ENCODE measurements at places on chromosomes 5 and 9. TPM values are rescaled to one million over a fixed set of nuclear protein-coding genes. Genes with fewer than 3 reads are reported as not detected.
A peak's percentile ranks its signal among the peaks of the same experiment; 100 is the strongest.

Gene PCDHGB1
- total RNA-seq, result 0.19 TPM

Gene PTRH1
- 37.8 TPM for total RNA-seq

Gene CDO1
- total RNA-seq, result 0.44 TPM

Gene NACC2
- total RNA-seq, result 20.2 TPM

Gene SOHLH1
- total RNA-seq, result not detected

Gene NEUROG1
- total RNA-seq, result not detected

Gene PCDHGA8
- total RNA-seq, result 0.56 TPM

Gene NR2F1-AS1
- total RNA-seq, result 3.2 TPM

Gene PCDHA13
- 0.74 TPM for total RNA-seq

- DNase-seq, result no peak
- no peaks in the 10 kb centered on the region for H3K36me3 ChIP-seq
- no peaks in the 10 kb centered on the region for H3K4me1 ChIP-seq
- no peak overlapping the region for H3K4me3 ChIP-seq
- H3K27me3 ChIP-seq, result peaks cover 15% of the 10 kb centered on the region
Observed at GRCh38 chr5:88142886-88143692, 125.6 kb downstream of the TMEM161B start.

GRCh38 chr9:20929276-20929675 lies 102.2 kb downstream of the HACD4 start:
- no peak overlapping the region for H3K27ac ChIP-seq
- no peaks in the 10 kb centered on the region for H3K36me3 ChIP-seq
- H3K4me3 ChIP-seq, result no peak overlapping the region
- no peaks in the 10 kb centered on the region for H3K4me1 ChIP-seq
- DNase-seq, result no peak

GRCh38 chr9:31519011-31519410 lies 865.4 kb upstream of the ACO1 start:
- H3K27me3 ChIP-seq, result no peaks in the 10 kb centered on the region
- H3K36me3 ChIP-seq, result no peaks in the 10 kb centered on the region
- no peaks in the 10 kb centered on the region for H3K4me1 ChIP-seq
- peak; percentile 4 for DNase-seq
- H3K4me3 ChIP-seq, result no peak overlapping the region

DNA sequence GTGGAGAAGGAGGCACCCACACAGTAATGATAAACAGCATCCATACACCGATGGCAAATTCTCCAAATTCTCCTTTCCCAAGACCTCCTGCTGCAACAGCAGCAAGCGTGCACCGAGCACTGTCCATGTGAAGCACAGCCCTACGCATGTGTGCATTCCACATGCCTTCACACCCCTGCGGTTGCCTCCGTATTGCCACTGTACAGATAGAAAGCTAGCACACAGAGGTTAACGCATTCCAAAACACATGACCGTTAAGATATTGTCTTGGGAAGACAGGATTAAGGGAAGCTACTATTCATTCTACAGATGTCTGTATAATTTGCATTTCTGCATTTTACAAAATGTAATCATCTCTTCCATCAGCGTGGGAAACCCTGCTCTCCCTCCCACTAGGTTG lies 6.6 kb downstream of the FLT4 start:
- H3K4me1 ChIP-seq, result no peaks in the 10 kb centered on the region
- no peak overlapping the region for H3K27ac ChIP-seq
- no peak overlapping the region for H3K4me3 ChIP-seq
- DNase-seq, result no peak

DNA sequence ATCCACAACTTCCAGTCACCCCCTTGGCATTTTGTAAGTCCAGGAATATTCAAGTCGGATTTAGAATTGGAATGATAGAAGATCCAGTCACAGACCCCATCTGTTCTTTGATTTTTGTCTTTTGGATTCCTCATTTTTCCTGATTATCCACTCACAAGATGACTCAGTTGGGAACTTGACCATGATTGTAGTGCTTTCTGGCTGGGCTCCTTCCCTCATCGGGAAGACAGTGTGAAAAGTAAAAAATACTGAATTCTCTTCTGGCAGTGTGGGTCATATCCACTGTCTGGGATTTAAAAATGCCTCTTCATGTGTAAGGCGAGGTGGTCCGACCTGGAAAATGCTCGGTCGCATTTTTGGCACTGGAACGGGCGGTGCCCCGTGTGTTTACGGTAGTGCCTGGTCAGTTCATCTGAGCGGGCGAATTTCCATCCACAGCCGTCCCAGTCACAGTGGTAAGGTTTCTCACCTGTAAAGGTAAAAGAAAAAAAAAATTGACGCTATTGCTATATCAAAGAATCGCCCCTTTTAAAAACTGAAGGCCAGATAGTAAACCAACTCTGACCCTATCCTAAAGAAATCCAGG lies 4.0 kb downstream of the KLF4 start:
- peaks cover 59% of the 10 kb centered on the region for H3K36me3 ChIP-seq
- peak overlapping the region; percentile 76 for H3K27ac ChIP-seq
- H3K4me1 ChIP-seq, result peaks cover 36% of the 10 kb centered on the region

DNA sequence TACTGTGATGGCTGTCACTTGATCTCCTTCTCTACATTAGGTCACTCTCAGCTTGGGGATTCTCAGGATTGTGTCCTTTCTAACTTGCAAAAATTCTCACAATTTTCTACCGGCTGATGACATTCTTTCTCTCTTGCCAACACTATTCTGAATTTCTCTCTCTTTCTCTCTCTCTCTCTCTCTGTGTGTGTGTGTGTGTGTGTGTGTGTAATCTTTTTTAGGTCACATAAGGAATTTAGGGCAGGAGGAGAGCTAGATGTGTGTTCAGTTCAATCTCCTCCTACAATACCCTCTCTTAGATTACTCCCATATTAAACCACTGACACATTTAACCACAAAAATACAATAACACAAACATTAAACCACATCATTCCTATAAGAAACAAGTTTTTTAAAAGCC lies 242.3 kb upstream of the NREP start:
- H3K36me3 ChIP-seq, result no peaks in the 10 kb centered on the region
- no peak overlapping the region for H3K27ac ChIP-seq
- DNase-seq, result no peak

GRCh38 chr5:139655727-139656271 lies 7.7 kb downstream of the CXXC5 start:
- no peak overlapping the region for H3K4me3 ChIP-seq
- no peaks in the 10 kb centered on the region for H3K27me3 ChIP-seq
- no peak for DNase-seq
- H3K36me3 ChIP-seq, result peaks cover 14% of the 10 kb centered on the region
- H3K27ac ChIP-seq, result no peak overlapping the region
- H3K4me1 ChIP-seq, result peaks cover 39% of the 10 kb centered on the region

- no peaks in the 10 kb centered on the region for H3K4me1 ChIP-seq
- no peaks in the 10 kb centered on the region for H3K27me3 ChIP-seq
- no peak for DNase-seq
- H3K4me3 ChIP-seq, result no peak overlapping the region
- no peak overlapping the region for H3K27ac ChIP-seq
- H3K36me3 ChIP-seq, result peaks cover 58% of the 10 kb centered on the region
Observed at GRCh38 chr5:14490309-14490711, 91.3 kb upstream of the OTULINL start.

DNA sequence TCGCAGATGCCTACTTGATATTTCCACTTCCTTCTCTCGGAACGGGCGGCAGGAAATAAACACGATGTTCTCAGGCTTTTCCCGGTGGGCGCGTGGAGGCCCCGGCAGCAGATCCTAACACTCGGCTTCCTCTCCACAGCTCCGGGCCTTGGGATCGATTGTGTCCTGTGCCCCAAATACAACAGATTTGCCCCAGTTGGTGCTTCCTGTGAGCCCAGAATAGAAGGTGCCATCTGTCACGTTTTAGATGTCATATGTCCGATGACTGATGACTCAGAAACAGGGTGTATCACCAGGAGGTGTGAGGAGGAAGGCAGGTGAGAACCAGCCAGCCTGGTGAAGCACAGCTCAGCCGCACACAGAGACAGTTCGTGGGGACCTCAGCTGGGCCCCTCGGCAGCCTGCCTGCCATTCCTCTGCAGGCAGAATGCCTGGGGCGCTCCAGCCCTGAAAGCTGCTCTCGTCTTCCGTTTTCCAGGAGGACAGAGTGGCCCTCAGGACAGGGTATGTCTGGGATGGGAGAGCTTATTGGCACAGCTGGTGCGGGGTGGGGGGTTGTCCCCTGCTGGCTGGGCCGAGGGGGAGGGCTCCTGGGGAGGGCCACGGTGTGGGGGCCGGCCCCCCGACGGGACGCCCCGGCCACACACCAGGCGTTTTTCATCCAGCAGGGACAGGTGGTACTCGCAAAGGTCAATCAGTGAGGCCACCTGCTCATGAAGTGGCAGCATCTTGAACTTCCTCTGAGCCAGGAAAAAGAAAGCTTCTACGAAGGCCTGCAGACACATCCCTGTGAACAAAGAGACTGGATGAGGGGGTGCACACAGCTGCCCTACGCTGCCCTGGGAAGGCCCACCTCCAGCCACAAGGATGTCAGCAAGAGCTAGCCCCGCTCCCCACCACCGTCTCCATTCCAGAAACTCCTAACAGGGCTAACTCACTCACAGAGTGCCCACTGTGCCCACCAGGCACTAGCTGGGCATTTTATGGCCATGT lies 171.0 kb downstream of the DAB2IP start:
- no peak overlapping the region for H3K4me3 ChIP-seq
- H3K4me1 ChIP-seq, result no peaks in the 10 kb centered on the region
- DNase-seq, result no peak
- no peaks in the 10 kb centered on the region for H3K36me3 ChIP-seq

GRCh38 chr9:72596451-72597180 lies 75.2 kb downstream of the TMC1 start:
- H3K4me3 ChIP-seq, result no peak overlapping the region
- H3K4me1 ChIP-seq, result peaks cover 6% of the 10 kb centered on the region
- H3K27me3 ChIP-seq, result no peaks in the 10 kb centered on the region
- no peak for DNase-seq
- H3K36me3 ChIP-seq, result peaks cover 5% of the 10 kb centered on the region

DNA sequence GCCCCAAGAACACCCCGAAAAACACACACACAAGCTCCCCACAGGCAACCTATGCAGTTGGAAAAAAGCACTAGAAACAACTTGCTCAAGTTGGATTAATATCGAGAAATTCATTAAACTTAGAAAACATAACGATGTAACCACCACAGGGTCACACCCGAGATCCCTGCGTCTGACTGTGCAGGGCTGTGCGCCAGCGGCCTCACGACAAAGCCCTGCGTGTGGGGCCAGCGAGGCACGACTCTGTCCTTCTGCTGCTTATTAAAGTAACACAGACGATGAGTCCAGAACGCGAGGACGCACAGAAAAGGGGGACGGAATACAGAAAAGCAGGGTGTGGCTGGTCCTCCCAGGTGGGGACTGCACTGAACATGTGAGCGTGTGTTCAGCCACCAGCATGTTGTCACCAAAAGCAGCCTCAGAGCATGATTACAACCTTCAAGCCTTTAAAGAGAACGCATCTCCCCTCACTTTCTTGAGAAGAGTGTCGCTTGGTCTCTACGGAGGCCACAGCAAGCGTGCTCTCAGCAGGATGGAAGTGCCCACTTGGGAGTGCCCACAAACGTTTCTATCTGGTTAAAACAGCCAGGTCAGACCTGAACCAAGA lies 14.4 kb downstream of the SLC12A7 start:
- DNase-seq, result no peak
- H3K36me3 ChIP-seq, result no peaks in the 10 kb centered on the region
- H3K27ac ChIP-seq, result no peak overlapping the region
- H3K4me1 ChIP-seq, result no peaks in the 10 kb centered on the region
- H3K4me3 ChIP-seq, result no peak overlapping the region
- no peaks in the 10 kb centered on the region for H3K27me3 ChIP-seq

DNA sequence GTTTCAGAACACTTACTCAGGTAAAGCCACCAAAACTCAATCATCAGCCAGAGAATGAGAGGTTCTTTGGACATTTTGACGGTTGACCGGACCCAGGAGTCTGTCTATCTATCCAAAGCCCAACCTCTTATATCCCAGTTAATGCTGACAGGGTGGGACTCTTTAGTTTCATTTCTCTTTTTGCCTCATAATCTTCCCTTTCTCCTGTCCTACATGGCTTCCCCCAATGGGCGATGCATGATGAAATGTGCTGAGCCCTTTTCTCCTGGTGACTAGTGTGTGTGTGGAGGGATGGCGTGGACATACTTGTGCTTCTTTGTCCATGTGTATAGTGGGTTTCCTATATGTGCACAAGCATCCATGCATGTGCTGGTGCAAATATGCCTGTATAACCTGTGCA lies at the start of gene TIMD4:
TSS of gene TIMD4 (minus strand) at position 102 of the 400 bp plus-strand sequence. CDS start at position 74, 28 bp downstream.
- peaks cover 3% of the 10 kb centered on the region for H3K4me1 ChIP-seq
- H3K4me3 ChIP-seq, result no peak within 1 kb of the TSS
- H3K36me3 ChIP-seq, result no peaks in the 10 kb centered on the region
- H3K27ac ChIP-seq, result no peak within 1 kb of the TSS
- peaks cover 11% of the 10 kb centered on the region for H3K27me3 ChIP-seq

GRCh38 chr9:68904454-68904853 lies 109.5 kb downstream of the PRKACG start:
- H3K4me3 ChIP-seq, result no peak overlapping the region
- H3K27me3 ChIP-seq, result peaks cover 76% of the 10 kb centered on the region
- no peak overlapping the region for H3K27ac ChIP-seq
- H3K36me3 ChIP-seq, result no peaks in the 10 kb centered on the region
- no peak for DNase-seq
- H3K4me1 ChIP-seq, result no peaks in the 10 kb centered on the region

DNA sequence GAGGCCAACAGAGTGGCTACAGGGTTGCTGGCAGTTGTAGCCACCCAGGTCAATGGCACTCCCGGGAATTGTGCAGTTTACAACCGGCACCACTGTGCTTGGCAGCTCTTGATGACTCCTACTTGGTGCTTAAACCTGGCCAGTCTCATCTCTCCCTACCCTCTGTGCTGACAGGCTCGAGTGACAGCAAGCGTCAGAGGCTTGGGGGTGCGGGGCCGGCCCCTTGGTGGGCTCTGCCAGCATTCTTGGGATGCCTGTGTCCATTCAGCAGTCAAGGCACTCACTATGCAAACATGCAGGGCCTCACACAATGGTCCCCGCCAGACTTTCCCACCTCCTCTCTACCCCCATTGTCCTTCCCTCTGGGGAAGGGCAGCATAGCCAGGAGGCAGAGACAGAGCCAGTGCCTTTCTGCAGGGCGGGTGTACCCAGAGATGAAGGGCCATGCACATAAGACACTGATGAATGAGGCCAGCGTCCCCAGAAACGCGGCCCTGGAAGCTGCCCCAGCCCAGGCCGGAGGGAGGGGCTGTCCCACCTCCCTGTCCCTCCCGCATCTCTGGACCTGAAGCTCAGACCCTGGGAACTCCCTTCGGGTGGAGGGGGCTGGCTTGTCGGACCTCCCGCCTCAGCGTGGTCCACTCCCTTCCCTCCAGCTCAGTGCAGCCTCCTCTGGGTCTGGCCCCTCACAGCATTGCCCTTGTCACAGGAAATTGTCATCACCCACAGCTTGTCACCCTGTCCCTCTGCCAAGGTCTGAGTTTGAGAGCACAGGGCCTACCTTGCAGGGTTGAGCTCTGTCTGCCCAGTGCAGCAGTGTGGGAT lies 26.4 kb upstream of the NOTCH1 start:
- H3K27ac ChIP-seq, result no peak overlapping the region
- H3K36me3 ChIP-seq, result no peaks in the 10 kb centered on the region
- H3K4me3 ChIP-seq, result no peak overlapping the region
- H3K4me1 ChIP-seq, result peaks cover 21% of the 10 kb centered on the region

GRCh38 chr9:7042124-7042523 lies 284.4 kb downstream of the KDM4C start:
- H3K36me3 ChIP-seq, result peaks cover 15% of the 10 kb centered on the region
- no peak overlapping the region for H3K4me3 ChIP-seq
- H3K27ac ChIP-seq, result no peak overlapping the region
- peaks cover 16% of the 10 kb centered on the region for H3K4me1 ChIP-seq
- DNase-seq, result peak; percentile 59

Measured in MCF 10A (cell line).